Stimulated activated CD8-positive, alpha-beta memory T cell treated with anti-CD3 and anti-CD28 coated beads, Interleukin-4, amount 100 ng/mL, for 4 hours (primary cell): ENCODE measurements at places on chromosomes 11 and 22.

DNA sequence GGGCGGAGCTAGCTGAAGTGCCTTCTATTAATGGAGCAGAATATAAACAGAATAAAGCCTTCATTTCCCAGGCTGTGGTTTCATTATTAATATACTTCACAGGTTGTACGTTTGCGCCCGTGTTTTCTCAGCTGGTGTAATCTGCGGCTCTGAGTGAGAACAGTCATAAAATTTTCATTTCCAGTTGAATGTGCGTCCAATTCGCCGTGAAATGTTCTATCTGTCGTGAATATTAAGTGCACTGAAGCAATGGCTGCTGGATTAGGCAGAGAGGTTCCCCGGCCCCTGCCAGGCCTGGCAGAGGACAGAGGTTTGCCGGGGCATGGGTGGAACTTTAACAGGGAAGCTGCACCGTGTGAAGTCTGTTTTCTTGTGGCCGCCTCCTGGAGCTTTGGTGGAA lies 874.4 kb downstream of the NTM start:
- DNase-seq: no peak

GRCh38 chr11:107583629-107584195 lies 7.2 kb upstream of the ELMOD1 start:
- no peak for DNase-seq

- DNase-seq: no peak
Measured at GRCh38 chr11:128520206-128520887, 67.0 kb downstream of the ETS1 start.

GRCh38 chr11:47185305-47186075 lies 744 bp downstream of the PACSIN3 start:
- DNase-seq: no peak

DNA sequence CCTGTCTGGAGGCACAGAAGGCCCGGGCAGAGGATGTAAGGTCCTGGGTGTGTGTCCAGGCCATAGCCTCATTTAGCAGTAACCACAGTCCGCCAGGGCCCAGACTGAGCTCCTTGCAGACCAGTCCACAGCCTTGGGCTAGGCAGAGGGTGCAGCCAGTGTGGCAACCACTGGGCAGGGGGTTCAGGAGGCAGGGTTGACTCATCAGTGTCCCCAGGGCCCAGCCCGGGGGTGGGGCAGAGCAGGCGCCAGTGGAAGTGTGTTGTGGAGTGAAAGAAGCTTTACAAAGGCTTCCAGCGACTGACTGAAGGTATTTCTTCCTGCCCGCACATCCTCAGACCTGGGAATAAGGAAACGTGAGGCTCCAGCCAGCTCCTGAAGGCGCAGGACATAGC lies 27.7 kb upstream of the WNT11 start:
- DNase-seq: no peak

GRCh38 chr11:67288198-67288451 lies 978 bp upstream of the ANKRD13D start:
- DNase-seq: no peak

DNA sequence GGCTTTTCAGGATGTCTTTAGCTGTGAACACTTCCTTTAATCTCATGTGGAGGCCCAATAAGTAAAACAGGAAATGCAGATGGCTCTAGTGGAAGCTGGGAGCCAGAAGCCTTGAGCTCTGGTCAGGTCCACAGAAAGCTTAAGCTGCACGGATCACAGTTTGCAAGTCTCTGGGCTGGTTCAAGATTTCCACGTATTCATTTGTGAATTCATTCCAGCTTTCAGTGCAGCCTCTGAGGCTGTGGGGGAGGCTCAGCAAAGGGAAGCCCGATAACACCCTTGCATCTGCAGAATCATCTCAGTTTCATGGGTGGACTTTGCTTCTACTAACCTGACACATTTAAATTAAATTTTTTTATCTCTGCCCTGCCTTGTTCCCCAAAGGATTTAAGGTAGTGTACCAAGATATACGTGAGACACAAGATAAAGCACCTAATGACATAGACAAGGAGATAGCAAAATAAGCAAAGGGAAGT lies 65.6 kb downstream of the ISX start:
- no peak for DNase-seq

DNA sequence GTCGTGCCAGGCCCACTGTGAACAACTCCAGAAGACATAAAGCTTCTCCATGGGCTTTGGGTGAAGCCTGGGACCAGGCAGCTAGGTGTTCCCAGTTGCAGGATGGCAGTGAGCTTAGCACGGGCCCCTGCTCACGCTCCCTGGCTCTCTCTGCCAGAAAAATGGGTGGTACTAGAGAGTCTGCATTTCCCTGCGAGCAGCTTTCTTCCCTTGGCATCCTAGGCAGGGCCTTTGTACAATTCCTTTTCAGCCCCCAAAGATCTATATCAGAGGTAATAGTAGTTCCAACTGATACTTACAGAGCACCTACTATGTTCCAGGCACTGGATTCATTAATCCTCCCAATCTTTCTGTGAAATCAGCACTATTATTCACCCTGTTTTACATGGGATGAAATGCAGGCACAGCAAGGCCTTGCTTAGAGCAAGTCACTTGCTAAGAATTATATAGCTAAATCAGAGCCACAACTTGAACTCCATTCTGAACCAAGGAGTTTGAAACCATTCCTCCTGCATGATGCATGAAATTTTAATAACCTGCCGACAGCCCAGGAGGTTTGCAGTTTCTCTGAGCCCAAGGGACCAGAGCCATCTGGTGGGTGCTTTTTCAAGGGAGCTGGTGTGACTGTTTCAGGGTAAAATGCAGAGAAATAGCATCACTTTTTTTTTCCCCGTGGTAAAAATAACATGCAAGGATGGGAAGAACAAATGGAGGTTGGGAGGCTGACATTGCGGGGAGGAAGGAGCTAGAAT lies 22.7 kb downstream of the NAV2 start:
- no peak for DNase-seq

DNA sequence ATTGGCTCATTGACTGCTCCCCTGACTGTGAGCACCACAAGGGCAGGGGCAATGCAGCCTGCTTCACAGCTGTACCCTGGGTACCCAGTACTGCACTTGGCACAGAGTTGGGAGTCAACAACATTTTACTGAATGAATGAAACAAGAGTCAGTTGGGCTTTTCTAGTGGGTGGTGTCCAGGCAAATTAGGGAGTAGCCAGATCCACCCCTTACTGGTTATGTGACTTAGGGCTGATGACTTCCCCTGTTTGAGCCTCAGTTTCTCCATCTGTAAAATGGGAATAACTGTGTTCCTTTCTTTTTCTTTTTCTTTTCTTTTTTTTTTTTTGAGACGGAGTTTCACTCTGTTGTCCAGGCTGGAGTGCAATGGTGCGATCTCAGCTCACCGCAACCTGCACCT lies 23.1 kb downstream of the MIAT start:
- no peak for DNase-seq

GRCh38 chr11:66919923-66920322 lies 38.3 kb downstream of the PC start:
- DNase-seq: no peak

- no peak for DNase-seq
Measured at GRCh38 chr11:97961431-97961830, 1059.3 kb upstream of the CNTN5 start.

- DNase-seq: no peak
Measured at GRCh38 chr11:6328321-6328720, 8.0 kb upstream of the CAVIN3 start.

DNA sequence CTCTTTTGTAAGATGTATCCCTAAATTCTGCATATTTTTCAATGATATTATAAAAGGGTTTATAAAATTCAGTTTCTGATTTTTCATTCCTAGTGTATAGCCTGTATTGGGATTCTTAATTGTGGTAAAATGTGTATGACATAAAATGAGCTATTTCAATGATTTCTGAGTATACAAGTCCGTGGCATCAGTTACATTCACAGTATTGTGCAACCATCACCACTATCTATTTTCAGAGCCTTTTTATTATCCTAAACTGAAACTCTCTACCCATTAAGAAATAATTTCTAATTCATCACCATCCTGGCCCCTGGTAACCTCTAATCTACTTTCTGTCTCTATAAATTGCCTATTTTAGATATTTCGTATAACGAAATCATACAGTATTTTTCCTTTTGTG lies 39.8 kb downstream of the EIF3F start:
- DNase-seq: no peak

GRCh38 chr11:65288706-65289536 lies 25.7 kb upstream of the CDC42EP2 start:
- DNase-seq: no peak

DNA sequence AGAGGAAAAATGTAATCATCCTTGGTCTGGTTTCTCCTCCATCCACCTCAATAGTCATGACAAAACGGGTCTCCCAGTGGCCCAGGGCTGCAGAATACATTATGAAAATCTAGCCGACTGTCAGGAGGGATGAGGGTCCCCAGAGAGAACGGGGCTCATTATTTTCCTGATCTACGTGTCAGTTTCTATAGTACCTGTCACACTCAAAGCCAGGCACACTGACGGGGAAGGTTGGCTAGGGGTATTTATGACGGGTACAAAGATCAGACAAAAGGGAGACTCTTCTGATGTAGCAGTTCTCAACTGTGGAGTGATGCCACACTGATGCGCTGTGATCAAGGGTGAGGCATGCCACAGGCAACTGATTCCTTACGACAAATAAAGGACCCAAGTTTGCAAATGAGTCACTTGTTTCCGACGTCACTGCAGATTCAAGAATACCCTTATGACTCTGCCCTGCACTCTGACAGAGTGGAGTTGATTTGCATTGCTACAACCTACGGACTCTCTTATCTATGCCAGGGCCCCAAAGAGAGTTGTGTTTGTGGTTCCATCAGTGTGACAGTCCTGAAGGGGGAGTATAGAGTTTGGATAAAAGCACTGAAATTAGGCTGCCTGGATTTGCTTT lies 188.2 kb upstream of the TBCEL start:
- no peak for DNase-seq

GRCh38 chr22:34986523-34986922 lies 79.4 kb upstream of the ISX start:
- DNase-seq: no peak

DNA sequence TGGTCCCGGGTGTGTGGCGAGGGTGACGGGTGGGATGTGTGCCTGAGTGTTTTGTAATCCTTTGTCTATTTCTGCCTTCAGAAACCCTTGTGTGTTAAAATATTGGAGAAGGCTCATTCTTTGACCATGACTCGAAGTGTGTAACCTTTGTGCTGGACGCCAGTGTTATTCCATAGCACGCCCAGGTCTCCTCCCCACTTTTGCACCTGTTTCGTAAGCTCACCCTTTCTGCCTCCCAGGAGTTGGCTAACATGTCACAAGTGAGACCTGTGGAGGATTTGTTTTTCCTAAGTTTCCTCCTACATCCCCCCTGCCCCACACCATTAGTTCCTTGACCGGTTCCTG lies 382 bp downstream of the C11orf54 start:
- no peak for DNase-seq

- no peak for DNase-seq
Measured at GRCh38 chr11:34356913-34357700, 703 bp downstream of the ABTB2 start.

- DNase-seq: no peak
Measured at GRCh38 chr22:22086501-22087158, 104.0 kb upstream of the TOP3B start.

- no peak for DNase-seq
Measured at GRCh38 chr11:123690485-123690884, 36.1 kb upstream of the SCN3B start.

- no peak for DNase-seq
Measured at GRCh38 chr22:32661296-32661695, 140.2 kb upstream of the TIMP3 start.

DNA sequence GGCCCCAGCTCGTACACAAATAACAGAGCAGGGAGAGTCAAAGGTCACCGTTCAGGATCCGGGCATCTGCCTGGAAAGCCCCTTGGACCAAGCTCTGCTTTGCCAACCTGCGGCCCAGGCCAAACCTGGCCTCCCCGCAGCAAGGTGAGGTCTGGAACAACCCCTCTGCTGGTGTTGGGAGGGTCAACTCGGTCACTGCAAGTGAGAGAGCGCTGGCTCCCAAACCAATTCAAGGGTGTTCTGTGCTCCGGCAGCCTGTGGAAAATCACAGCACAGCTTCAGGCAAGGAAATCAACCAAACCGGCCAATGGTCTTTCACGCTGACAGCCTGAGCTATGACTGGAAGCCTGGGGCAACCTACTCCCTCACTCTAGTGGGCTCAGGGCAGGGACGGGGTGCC lies 63.4 kb downstream of the MYH9 start:
- DNase-seq: no peak

DNA sequence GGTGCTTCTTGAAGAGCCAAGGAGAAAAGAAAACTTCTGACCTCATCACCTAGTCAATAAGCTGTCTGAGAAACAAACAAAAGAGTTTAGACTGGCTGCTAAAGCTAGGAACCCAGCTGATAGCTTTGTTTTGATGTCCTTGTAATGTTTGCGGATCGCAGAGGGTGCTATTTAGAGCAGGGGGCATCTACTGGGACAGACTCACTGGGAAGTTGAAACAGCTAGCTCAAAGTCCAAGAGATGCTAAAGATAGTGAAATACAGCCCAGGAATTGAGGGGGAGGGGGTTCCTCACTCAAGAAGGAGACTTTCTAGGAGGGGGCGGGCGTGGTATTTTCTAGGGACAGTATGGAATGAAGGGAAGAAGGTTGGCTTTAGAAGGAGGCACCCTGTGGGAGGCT lies 18.9 kb downstream of the ZBTB16 start:
- DNase-seq: no peak

- no peak for DNase-seq
Measured at GRCh38 chr11:76800466-76801200, 17.5 kb downstream of the TSKU start.

GRCh38 chr11:61270354-61271076 lies 24.6 kb downstream of the VWCE start:
- DNase-seq: no peak

DNA sequence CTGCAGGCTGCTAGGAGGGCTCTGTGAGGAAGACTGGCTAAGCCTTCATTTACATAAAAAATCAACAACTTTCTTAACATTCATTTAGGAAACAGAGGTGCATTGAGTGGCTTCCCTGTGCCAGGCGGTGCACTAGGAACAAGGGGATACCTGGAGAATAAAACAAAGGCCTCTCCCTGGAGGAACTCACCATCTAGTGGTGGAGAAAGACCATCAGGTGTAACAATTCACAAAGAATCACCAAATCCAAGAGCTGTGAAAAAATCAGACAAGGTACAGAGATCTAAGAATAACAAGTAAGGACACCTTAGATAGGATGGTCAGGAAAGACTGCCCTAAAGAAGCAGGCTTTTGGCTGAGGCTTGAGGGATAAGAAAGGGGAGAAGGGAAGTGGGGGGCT lies 40.3 kb downstream of the CSNK2A3 start:
- DNase-seq: no peak

- no peak for DNase-seq
Measured at GRCh38 chr11:2234963-2235362, 35.4 kb downstream of the ASCL2 start.

DNA sequence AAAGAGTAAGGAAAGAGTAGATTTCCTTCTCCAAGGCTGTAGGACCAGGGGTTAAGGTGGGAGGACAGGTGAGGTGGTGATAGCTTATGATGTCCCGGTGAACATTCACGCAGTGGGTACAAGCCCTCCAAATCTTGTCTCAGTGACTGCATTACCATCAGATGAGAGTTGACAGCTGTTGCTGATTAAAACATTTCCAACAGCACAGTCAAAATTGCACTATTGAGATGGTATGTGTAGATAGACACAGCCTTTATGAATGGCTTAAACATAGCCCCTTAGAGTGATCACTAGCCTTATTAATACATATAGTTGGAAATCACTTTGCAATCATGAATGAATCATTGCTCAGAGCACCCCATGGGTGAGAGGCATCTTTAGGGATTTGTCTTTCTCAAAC lies 7.3 kb downstream of the NELL1 start:
- DNase-seq: no peak
